ENCODE measurements at places on chromosomes 13 and 19.

DNA sequence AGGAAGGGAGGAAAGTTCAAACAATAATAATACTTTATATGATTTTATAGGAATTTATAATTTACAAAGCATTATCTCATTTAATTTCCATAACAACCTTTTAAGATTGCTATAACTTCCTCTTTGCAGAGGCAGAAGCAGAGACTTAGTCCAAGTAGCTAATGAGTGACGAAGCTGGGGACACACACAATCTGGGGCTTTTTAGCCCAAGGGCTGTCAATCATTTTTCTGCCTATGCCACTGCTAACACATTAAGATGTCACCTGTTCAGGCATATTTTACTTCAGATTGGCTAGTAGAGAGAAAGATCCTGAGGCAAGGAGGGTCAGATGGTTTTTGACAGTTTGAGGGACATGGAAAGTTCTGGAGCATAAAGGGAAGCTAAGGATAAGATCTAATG lies 12.6 kb downstream of the SCEL start:
- DNase-seq = no peak

- DNase-seq = no peak
Measured at GRCh38 chr13:78649997-78650716, 8.8 kb downstream of the OBI1 start.

DNA sequence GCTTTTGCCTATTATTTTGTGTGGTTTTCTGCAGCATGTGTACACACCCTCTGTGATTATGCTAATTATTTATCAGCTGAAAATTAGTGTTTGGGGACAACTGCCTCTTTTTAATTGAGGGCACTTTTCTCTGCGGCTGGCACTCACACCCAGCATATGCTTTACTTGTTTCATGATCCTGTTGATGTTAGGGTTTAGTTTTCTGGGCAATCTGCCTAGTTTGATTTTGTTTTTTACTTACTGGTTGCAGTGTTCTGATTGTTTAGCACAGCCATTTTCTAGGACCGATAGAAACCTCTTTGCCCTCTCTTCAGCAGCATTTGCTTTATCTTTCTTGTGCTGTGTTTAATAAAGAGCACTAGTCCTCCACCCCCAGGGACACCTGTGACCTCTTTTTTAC lies 161.6 kb downstream of the PAN3 start:
- no peak for DNase-seq

GRCh38 chr19:16161840-16162239 lies 11.5 kb downstream of the CIB3 start:
- DNase-seq = no peak

DNA sequence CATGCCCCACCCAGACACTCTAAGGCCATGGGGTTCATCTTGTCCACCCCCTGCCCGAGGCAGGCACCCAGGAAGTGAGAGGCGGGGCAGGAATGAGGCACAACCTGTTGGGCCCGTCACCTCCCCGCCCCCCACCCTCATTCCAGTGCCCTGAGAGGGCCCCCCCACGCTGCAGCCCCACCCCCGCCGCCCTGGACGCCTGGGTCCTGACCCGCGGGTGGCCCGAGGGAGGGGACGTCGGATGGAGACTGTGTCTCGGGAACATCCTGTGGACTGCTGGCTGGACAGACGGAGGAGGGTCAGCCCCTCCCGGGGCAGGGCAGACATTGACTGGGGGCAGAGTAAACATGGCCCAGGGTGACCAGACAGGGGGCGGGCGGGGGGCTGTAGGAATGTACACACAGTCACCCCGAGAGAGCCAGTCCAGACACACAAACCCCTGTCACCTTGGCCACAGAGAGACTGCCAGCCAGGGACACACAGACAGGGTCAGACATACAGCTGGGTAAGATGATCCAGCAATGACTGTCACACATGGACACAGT lies 7.4 kb upstream of the JUNB start:
- no peak for DNase-seq

Measured in T-cell (primary cell).